Stimulated activated effector memory CD8-positive, alpha-beta T cell treated with anti-CD3 and anti-CD28 coated beads, Interleukin-12 subunit alpha, Interleukin-12 subunit beta, amount 100 ng/mL, for 72 hours (primary cell): ENCODE measurements at places on chromosomes 3 and 15.

GRCh38 chr15:41948490-41948889, 23.9 kb downstream of the EHD4 start:
- no peak for DNase-seq

GRCh38 chr3:151436675-151437446, 24.0 kb downstream of the IGSF10 start:
- peak; percentile 10 for DNase-seq

DNA sequence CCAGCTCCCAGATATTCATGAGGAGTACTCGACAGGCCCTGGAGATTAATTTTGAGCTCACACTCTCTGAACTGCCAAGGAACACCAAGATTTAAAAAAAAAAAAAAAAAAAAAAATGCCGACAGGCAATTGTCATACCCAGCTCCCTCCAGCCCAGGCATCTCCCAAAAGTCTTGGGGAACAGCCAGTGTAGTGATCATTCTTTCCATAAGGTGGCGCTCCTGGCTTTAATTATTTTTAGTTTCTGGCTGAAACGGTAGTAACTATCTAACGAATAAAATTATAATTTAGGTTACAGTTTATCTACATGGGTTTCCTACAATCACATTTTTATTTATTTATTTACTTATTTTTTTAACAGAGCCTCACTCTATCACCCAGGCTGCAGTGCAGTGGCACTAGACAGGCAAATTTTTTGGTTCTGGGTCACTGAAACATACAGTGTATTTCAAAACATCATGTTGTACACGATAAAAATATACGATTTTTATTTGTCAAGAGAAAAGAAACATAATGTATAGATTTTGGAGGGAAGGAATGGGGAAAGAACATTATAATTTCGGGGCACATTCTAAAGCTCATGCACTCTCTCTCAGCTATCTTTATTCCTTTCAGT, 157.3 kb downstream of the ADAMTS9 start:
- DNase-seq = no peak

- DNase-seq = no peak
Measured at GRCh38 chr3:184710870-184711492, 883 bp downstream of the MAGEF1 start.

- no peak for DNase-seq
Measured at GRCh38 chr15:52727815-52728214, 48.6 kb upstream of the ATOSA start.

DNA sequence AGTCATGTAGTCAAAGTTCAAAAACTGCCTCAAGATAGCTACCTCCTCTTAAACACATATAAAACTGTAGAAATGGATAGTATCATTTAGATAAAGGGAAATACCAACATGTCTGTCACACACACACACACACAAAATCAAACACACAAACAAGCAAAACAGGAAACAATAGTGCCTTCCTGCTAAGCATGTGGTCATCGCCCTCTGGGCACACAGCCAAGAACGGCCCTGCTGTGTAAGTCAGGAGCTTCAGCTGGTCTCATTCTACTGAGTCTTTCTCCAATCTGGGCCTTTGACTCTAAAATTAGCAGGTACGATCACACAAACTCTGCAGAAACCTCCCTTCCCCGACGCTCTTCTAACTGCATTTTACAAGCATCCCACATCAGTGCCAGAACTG, 272.2 kb upstream of the CHRNA7 start:
- no peak for DNase-seq

- DNase-seq = no peak
Measured at GRCh38 chr3:113062705-113063104, 71.9 kb downstream of the GTPBP8 start.

DNA sequence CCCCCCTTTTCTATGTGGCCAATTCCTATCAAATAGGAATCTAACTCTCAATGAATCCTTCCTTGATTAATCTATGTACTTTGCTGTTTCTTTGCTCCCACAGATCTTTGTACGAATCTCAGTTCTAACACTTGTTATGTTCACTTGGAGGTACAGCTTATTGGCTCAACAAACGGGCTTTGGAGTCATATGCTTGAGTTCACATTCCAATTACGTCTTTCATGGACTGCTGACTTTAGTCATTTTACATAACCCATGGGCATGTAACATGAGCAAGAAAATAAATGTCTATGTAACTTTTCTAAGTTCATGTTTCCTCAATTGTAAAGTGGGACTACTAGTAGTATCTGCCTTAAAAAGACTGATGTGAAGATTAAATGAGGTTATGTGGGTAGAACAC, 123.2 kb upstream of the TBC1D5 start:
- DNase-seq = no peak

GRCh38 chr3:78967061-78967460, 800.7 kb downstream of the ROBO1 start:
- no peak for DNase-seq
